ENCODE measurements at places on chromosomes 4 and X.

DNA sequence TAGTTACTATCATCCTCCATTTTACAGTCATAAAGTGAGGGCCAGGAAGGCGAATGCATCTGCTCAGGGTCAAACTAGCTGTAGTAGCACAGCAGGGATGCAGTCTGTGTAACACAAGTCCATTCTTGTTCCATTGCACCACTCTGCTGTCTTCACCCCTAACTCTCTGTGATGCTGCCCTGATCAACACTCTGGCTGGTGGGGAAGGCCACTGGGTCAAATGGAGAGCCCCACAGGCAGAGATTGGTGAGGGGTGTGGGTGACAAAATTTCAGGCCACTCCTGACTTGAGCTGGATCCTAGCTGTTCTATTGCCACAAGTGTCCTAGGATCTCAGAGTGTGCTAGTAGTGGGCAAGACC is 136.5 kb downstream of the PJA1 start:
- DNase-seq, result no peak

- DNase-seq, result no peak
Observed at GRCh38 chr4:142645475-142646108, 200.5 kb downstream of the INPP4B start.

DNA sequence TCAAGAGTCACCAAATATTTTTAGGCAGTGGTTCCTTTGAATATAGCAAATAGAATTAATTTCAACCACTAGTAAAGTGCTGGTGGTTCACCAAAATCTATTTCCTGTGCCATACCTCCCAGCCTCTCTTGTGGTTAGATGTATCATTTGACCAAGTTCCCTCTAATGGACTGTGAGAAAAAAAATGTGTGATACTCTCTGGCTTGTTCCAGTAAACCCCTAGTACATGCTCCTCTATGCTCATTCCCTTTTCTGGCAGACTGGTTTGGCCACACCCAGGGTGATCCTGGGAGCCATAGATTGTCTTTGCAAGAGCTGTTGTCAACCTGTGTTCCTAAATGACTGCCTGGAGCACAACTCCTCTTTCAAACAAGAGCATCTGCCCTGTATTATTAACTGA is 109.5 kb downstream of the FRAS1 start:
- no peak for DNase-seq

DNA sequence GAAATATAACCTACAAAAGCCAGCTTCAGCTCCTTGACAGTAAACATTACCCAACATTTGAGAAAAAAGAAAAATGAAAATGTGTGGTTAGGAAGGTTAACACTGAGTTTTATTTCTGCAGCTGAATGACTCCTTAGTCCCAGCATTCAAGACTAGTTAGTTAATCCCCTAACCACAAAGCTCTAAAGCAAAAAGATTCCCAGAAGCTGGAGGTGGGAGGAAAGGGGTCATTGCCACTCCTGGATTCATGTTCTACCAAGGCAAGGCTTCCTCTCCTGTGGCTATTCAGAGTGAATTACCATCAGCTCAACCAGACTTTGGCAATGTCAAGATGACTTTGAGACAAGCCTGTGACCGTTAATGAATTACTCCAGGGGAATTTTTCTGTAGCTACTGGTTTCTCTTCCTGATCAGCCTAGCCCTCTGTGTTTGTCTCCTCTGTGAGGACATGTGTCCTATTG is 63.6 kb downstream of the HADH start:
- DNase-seq, result no peak

- no peak for DNase-seq
Observed at GRCh38 chr4:88219099-88219498, 60.7 kb upstream of the ABCG2 start.

- DNase-seq, result no peak
Observed at GRCh38 chr4:170940043-170940724, 850.4 kb upstream of the AADAT start.

DNA sequence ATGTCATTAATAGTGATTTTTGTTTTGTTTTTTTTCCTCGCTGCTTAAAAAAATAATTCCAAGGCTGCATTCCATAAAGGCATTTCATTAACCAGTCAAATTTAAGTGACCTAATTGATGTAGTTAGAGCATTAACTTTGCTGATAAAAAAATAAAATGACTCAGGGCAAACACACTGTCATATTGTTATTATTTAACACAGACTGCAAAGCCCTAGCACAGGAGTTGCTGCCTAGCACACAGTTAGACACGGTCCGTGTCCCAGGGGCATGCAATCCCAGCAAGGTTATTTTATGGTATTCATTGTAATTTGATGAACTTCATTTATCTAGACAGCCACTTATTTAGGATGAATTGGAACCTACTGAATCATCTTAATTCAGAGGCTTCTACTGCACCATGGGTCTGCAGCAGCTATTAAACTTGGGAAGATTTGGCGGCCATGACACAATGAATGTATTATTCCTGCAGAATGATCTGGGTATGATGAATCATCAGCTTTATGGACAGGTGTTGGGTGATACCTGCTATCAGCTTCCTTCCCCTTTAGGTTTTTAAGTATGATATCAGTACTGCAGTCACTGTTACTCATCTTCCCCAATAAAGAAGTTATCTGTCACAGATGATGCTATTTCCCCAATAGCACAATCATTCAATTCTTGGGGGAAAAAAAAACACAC is 182.7 kb downstream of the PPARGC1A start:
- no peak for DNase-seq

GRCh38 chrX:17559728-17560379 is 177.4 kb upstream of the SCML1 start:
- no peak for DNase-seq

GRCh38 chr4:147003956-147004809 is 58.5 kb upstream of the TTC29 start:
- no peak for DNase-seq

DNA sequence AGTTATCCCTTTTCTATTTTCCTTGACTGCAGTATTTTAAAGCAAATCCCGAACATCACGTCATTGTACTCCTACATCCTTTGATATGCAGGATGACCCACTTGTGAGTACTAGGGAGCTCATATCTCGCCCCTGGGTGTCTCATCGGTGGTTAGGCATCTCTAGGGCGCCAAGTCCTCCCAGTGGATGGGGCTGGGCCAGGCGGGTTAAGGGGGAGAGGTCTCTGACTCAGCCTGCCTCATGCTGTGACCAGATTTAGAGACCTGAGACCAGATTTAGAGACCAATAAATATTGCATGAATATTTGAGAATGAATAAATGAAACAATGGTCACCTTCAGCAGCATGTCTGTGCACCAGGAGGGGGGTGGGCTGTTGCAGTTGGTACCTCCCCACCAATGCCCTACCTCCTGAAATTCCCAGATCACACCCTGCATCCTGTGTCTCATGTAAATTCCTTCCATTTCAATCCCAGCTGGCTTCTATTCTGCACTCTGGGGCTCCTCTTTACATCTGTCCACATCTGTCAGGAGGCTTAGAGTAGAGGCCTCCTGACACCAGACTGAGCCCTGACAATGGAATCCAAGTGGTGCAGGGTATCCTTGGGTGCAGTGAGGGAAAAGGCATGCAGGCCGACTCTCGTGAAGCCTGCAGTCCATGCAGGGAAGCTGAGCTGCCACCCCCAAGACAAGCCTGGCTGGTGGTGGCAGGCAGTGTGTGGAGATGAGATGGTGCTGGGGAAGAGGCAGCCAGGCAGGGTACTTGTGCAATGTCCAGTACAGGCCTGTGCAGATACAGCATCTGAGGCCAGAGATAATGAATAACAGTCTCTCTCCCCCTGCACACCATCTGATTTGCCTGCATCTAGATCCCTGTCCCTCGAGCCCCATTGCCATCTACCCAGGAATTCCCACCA is 5.2 kb downstream of the APLN start:
- no peak for DNase-seq

GRCh38 chr4:138475116-138475515 is 233.0 kb upstream of the SLC7A11 start:
- no peak for DNase-seq

- DNase-seq, result no peak
Observed at GRCh38 chr4:6381571-6382123, 90.8 kb downstream of the PPP2R2C start.

GRCh38 chrX:148609515-148610327 is 109.3 kb downstream of the AFF2 start:
- DNase-seq, result no peak

- DNase-seq, result no peak
Observed at GRCh38 chr4:121428721-121429120, 47.9 kb upstream of the QRFPR start.

GRCh38 chr4:66991521-66991920 is 553.8 kb downstream of the CENPC start:
- no peak for DNase-seq

- no peak for DNase-seq
Observed at GRCh38 chr4:20356565-20356964, 104.9 kb downstream of the SLIT2 start.

- no peak for DNase-seq
Observed at GRCh38 chr4:66017671-66018070, 347.4 kb upstream of the EPHA5 start.

DNA sequence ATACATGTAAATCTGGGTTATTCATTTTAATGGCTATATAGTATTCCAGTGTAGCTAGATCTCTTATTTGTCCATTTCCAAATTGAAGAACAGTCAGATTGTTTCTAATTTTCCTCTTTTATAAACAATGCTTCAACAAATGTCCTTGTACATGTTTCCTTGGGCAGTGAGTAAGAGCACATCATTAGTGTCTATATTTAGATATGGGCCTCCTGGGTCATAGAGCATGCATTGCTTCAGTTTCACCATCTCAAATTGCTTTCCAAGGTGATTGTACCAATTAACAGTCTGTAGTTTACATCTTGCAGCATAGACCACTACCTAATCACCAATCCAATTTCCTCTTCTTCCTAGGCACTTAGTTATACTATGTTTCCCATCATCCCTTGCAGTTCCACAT is 13.4 kb downstream of the PHKA2 start:
- DNase-seq, result no peak

- DNase-seq, result no peak
Observed at GRCh38 chrX:128616933-128617332, 564.7 kb upstream of the ACTRT1 start.

- no peak for DNase-seq
Observed at GRCh38 chrX:21963731-21964405, 23.4 kb downstream of the SMS start.

DNA sequence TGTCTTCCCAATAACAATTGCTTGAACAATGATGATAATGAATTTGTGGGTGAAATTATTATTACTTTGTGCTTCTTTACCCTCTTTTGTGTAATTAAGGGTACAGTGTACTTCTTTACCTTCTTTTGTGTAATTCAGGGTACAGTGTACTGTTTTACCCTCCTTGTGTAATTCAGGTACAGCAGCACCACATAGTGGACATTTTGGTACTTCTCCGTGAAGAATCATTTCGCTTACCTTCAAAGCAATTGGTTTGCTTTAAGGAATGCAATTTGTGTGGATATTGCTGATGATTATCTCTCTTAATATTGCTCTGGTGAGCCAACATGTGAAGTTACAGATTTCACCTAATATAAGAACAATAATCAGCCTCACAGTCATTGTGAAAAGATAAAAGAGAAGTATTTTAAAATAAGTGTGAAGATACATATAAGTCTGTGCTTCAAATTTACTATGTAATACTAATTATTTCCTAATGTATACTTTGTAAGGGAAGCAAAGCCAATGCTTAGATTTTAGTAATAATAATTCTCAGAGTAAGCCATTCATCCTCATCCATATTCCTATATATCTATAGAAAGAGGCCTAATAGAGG is 27.2 kb upstream of the SEC24B start:
- DNase-seq, result peak; percentile 27

DNA sequence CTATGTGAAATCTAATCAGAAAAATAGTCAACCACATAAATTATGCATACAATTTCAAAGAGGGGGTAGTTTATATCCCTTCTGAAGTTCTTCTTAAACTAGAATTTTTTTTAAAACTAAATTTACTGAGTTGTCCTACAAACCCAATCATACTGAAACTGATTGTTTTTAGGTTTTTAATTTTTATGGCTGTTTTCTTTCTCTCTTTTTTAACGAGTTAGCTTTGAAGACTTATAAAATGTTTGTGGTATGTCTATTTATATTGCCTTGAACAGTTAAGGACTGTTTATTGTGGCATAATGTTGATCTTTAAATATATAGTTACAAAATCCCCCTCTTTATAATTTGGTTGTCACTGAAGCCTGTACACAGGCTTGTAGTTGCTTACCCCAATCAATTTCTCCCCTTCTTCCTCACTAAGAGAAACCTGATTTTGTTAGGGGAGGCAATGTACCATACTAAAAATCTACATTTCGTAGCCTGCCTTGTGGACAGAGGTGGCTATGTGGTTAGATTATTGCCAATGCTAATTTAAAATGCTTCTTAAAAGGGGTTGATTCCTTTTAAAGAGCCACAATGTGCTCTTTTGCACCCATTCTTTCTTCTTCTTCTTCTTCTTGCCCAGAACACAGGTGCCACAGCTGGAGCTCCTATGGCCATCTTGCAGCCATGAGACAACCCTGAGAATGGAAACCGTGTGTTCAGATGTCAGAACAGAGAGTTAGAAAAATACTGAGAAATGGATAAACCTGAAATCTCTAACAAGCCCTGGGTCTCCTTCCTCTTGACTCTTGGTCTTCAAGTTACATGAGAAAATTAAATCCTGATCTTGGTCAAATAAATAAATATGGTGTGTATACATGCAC is 102.7 kb upstream of the ZNF827 start:
- no peak for DNase-seq

DNA sequence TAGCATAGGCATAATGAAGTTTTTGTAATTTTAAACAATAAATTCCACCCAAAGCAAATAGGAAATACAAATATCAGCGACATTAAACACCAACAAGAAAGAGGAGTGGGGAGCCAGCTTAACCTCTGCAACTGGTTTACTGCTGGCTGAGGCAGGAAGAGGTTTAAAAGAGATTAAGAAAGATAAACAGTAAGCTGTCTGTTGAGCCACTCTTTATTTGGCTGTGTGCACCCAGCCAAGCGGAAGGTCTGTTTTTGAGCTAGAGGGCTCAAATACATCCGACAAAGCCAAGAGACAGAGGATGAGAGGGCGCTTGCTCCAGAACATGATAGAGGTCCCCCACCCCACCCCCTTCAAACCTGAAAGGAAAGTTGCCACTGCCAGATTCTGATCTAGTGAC is 191.4 kb downstream of the MGST2 start:
- no peak for DNase-seq

- DNase-seq, result no peak
Observed at GRCh38 chrX:43718546-43718945, 62.4 kb downstream of the MAOA start.
